PC-3 (cell line): ENCODE measurements at places on chromosomes 13 and 19. TPM values are rescaled to one million over a fixed set of nuclear protein-coding genes. Genes with fewer than 3 reads are reported as not detected.

WIZ gene
- total RNA-seq = 30.9 and 35.1 TPM in 2 replicates

WASF3 gene
- total RNA-seq = 2.0 and 2.6 TPM in 2 replicates

PRR20E gene
- total RNA-seq = not detected in 2 replicates

LRRC25 gene
- not detected in 2 replicates for total RNA-seq

NXNL1 gene
- not detected in 2 replicates for total RNA-seq

SYCN gene
- not detected in 2 replicates for total RNA-seq

ETFB gene
- total RNA-seq = 249 and 320 TPM in 2 replicates

ZNF331 gene
- total RNA-seq = 28.0 and 32.5 TPM in 2 replicates

ZFP28 gene
- total RNA-seq = 0.58 and 2.2 TPM in 2 replicates

SPTBN4 gene
- 0.81 and 1.9 TPM in 2 replicates for total RNA-seq

SULT2A1 gene
- not detected in 2 replicates for total RNA-seq

SKA3 gene
- total RNA-seq = 29.0 and 32.4 TPM in 2 replicates

RNF17 gene
- not detected in 2 replicates for total RNA-seq

ERICH6B gene
- total RNA-seq = not detected in 2 replicates

CYP4F2 gene
- total RNA-seq = not detected in 2 replicates

IZUMO1 gene
- total RNA-seq = not detected in 2 replicates

AMER2 gene
- total RNA-seq = not detected in 2 replicates

FXYD1 gene
- not detected in 2 replicates for total RNA-seq

AMH gene
- 6.0 and 7.7 TPM in 2 replicates for total RNA-seq

TNNI3 gene
- 32.4 and 40.1 TPM in 2 replicates for total RNA-seq

SH2D3A gene
- 141 and 162 TPM in 2 replicates for total RNA-seq

TYROBP gene
- not detected in 2 replicates for total RNA-seq

C1QTNF9 gene
- 0.11 TPM in 1 of 2 replicates, not detected in the other for total RNA-seq

CBLC gene
- 25.4 and 26.4 TPM in 2 replicates for total RNA-seq

CYP2A6 gene
- total RNA-seq = not detected in 2 replicates

PLIN5 gene
- total RNA-seq = 1.2 and 3.3 TPM in 2 replicates

GFY gene
- not detected in 2 replicates for total RNA-seq

MAB21L1 gene
- not detected in 2 replicates for total RNA-seq

KLK14 gene
- not detected in 2 replicates for total RNA-seq

COG6 gene
- total RNA-seq = 16.0 and 19.1 TPM in 2 replicates

PCDH9 gene
- total RNA-seq = 0.63 and 0.98 TPM in 2 replicates

DENND1C gene
- total RNA-seq = not detected in 2 replicates

CEACAM6 gene
- 7.1 and 9.0 TPM in 2 replicates for total RNA-seq

RASIP1 gene
- 0.40 and 0.51 TPM in 2 replicates for total RNA-seq

SMIM44 gene
- not detected in 2 replicates for total RNA-seq

TSKS gene
- total RNA-seq = not detected in 2 replicates

PCDH20 gene
- 0.52 and 0.62 TPM in 2 replicates for total RNA-seq

N4BP2L1 gene
- 0.15 and 0.17 TPM in 2 replicates for total RNA-seq

HIPK4 gene
- total RNA-seq = 0.46 TPM in 1 of 2 replicates, not detected in the other

ZNF440 gene
- total RNA-seq = 11.6 and 11.9 TPM in 2 replicates

SERTAD3 gene
- 7.9 and 12.9 TPM in 2 replicates for total RNA-seq

SOX21 gene
- 14.4 and 16.2 TPM in 2 replicates for total RNA-seq

EDDM13 gene
- not detected in 2 replicates for total RNA-seq

CLEC17A gene
- total RNA-seq = not detected in 2 replicates

CFAP97D2 gene
- total RNA-seq = not detected in 2 replicates

TMEM205 gene
- total RNA-seq = 202 and 224 TPM in 2 replicates

CRX gene
- not detected in 2 replicates for total RNA-seq

IFT88 gene
- 11.9 and 12.6 TPM in 2 replicates for total RNA-seq

MLLT1 gene
- total RNA-seq = 29.0 and 36.5 TPM in 2 replicates

CEACAM8 gene
- not detected in 2 replicates for total RNA-seq

HPN gene
- total RNA-seq = 0.18 TPM in 1 of 2 replicates, not detected in the other

DACT3 gene
- 1.9 and 3.1 TPM in 2 replicates for total RNA-seq

CLEC4M gene
- not detected in 2 replicates for total RNA-seq
